Peyer's patch (tissue), 4 donors: ENCODE measurements at places on chromosomes 11 and 22.
A peak's percentile ranks its signal among the peaks of the same experiment; 100 is the strongest.

- no peaks in the 10 kb centered on the region for H3K4me1 ChIP-seq
- H3K36me3 ChIP-seq = no peaks in the 10 kb centered on the region
- no peak overlapping the region for H3K27ac ChIP-seq
- no peaks in the 10 kb centered on the region for H3K27me3 ChIP-seq
- DNase-seq = no peak
Observed at GRCh38 chr22:39381930-39382329, 17.6 kb upstream of the TAB1 start.

- H3K27me3 ChIP-seq = no peaks in the 10 kb centered on the region
- no peak for DNase-seq
- H3K36me3 ChIP-seq = no peaks in the 10 kb centered on the region
- no peaks in the 10 kb centered on the region for H3K4me1 ChIP-seq
- no peak overlapping the region for H3K4me3 ChIP-seq
Observed at GRCh38 chr11:103737747-103738146, 298.7 kb upstream of the DDI1 start.

GRCh38 chr11:62295504-62295903, 3.4 kb downstream of the SCGB1D4 start:
- no peaks in the 10 kb centered on the region for H3K4me1 ChIP-seq
- H3K27me3 ChIP-seq = no peaks in the 10 kb centered on the region
- no peak overlapping the region for H3K27ac ChIP-seq
- H3K36me3 ChIP-seq = no peaks in the 10 kb centered on the region
- H3K4me3 ChIP-seq = no peak overlapping the region

DNA sequence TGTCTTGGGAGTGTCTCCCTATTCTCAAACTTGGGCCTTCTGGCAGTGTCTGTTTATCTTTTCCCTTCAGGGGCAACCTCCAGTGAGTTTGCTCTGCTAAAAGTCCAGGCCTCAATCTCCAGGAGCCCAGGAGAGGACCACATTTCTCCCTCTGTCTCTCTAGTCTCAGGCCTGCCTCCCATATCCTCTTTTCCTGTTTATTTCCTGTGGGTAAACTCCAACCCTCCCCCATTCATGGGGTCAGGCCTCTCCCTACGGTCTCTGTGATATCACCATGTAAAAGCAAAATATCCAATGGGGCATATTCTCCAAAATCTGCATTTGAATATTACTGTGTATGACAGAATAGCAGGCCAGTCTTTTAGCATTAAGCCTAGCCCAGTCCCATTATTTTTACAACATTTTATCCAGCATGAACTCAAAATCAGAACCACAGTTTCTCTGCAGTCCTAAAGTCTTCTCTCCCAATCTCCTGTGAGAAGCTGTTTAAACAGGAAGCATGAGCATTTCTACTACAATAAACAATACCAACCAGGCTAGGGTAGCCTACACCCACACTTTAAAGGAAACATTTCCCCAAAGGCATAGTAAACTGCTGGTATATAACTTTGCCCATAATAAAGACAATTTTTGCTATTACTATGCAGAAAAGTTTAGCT, 18.0 kb upstream of the TMEM135 start:
- H3K27me3 ChIP-seq = no peaks in the 10 kb centered on the region
- no peaks in the 10 kb centered on the region for H3K4me1 ChIP-seq
- H3K36me3 ChIP-seq = no peaks in the 10 kb centered on the region
- no peak overlapping the region for H3K27ac ChIP-seq
- no peak for DNase-seq

GRCh38 chr11:29306527-29306926, 710.3 kb downstream of the KCNA4 start:
- no peaks in the 10 kb centered on the region for H3K27me3 ChIP-seq
- H3K4me1 ChIP-seq = no peaks in the 10 kb centered on the region
- no peak for DNase-seq
- no peak overlapping the region for H3K4me3 ChIP-seq
- H3K27ac ChIP-seq = no peak overlapping the region

DNA sequence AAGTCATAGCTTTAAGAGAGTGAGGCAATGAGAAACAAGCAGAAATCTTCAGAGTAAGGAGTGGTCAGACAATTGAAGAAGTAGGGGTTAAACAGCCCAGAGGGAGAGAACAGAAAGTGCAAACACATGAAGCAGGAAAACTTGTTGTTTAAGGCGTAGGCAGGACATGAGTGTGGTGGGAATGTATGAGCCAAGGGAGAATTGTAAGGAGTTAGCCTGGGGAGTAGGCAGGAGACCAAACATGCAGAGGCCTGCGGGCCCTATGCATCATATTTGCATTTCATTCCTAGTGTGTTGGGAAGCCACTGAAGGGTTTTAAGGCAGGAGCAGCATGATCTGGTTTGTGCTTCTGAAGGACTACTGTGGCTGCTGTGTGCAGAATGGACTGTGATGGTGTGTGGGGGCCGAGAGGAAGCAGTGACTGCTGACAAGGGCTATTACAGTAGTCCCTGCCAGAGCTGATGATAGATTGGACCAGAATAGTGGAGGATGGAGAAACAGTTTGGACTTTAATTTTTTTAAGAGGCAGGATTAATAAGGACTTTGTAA, 179.9 kb upstream of the C11orf87 start:
- H3K27me3 ChIP-seq = no peaks in the 10 kb centered on the region
- H3K4me1 ChIP-seq = no peaks in the 10 kb centered on the region
- no peak overlapping the region for H3K4me3 ChIP-seq
- DNase-seq = no peak
- no peaks in the 10 kb centered on the region for H3K36me3 ChIP-seq
- H3K27ac ChIP-seq = no peak overlapping the region

DNA sequence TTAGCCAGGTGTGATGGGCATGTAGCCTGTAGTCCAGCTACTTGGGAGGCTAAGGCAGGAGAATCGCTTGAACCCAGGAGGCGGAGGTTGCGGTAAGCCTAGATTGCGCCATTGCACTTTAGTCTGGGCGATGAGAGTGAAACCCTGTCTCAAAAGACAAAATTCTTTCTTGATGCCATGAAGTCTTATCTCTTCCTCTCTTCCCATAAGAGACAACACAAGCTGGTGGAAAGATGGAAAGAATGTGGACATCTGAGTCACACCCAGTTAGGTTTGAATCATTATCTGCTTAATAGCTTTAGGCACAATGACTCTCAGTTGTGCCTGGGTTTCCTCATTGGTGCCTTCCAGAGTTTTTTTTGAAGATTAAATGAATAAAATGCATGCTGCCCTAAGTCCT, 35.3 kb downstream of the KREMEN1 start:
- no peak overlapping the region for H3K27ac ChIP-seq
- H3K36me3 ChIP-seq = no peaks in the 10 kb centered on the region
- H3K4me1 ChIP-seq = no peaks in the 10 kb centered on the region
- DNase-seq = no peak
- H3K4me3 ChIP-seq = no peak overlapping the region

DNA sequence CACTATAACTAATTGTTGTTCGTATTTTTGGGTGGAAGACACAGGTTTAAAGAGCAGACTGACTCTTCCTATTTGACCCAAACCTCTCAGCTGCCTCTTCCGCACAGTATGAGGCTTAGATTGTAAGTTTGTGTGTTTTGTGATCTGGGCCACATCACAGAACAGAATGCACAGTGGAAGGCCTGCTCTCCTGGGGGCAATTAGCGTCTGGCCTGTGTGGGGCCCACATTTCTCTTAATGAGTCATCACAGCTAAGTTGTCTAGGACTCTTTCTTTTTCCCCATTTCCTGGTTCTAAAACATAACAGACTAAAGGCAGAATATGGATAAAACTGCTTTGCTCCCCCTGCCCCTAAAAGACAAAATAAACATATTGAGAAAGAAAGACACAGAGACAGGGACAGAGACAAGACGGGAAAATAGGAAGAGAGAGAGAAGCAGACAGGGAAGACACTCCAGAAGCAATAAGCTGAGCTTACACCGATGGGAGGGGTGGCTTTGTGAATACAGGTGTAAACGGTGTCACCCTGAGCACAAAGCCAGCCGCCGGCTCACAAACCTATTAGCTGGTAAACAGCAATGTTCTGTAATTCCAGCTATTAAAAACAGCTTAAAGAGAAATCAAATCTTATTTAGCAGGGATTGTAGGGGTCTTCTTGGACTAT, 127.4 kb upstream of the OPCML start:
- no peak overlapping the region for H3K4me3 ChIP-seq
- H3K4me1 ChIP-seq = no peaks in the 10 kb centered on the region
- DNase-seq = no peak
- no peak overlapping the region for H3K27ac ChIP-seq
- H3K27me3 ChIP-seq = no peaks in the 10 kb centered on the region

DNA sequence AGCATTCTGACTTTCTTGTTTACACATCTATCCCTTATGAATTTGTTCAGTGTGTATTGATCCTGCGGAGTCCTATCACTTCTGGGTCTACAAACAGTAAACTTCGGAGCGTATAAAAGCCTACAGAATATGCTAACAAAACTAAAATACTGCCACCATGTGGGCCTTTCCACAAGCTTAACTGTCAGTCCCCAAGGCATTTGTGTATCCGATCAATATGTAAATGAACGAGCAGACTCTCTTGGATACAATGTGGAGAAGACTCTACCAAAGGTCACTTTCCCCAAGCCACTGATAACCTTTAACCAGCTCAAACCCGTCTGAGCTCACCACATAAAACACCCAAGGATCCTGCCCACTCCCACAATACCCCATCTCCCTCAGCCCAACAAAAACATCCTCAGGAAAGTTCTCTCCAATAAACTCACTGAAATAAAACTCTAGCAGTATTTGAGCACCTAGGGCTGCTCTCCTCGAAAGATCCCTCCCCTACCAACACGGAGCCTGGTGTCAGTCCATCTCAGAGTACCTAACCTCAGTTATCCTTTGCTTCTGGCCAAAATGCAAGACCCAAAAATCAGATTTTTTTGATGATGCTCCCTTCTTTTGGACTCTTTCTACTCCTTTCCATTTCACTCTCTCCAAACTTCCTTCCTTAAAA, 17.8 kb downstream of the ADA2 start:
- H3K27me3 ChIP-seq = no peaks in the 10 kb centered on the region
- H3K4me1 ChIP-seq = no peaks in the 10 kb centered on the region
- no peak for DNase-seq
- H3K27ac ChIP-seq = no peak overlapping the region

DNA sequence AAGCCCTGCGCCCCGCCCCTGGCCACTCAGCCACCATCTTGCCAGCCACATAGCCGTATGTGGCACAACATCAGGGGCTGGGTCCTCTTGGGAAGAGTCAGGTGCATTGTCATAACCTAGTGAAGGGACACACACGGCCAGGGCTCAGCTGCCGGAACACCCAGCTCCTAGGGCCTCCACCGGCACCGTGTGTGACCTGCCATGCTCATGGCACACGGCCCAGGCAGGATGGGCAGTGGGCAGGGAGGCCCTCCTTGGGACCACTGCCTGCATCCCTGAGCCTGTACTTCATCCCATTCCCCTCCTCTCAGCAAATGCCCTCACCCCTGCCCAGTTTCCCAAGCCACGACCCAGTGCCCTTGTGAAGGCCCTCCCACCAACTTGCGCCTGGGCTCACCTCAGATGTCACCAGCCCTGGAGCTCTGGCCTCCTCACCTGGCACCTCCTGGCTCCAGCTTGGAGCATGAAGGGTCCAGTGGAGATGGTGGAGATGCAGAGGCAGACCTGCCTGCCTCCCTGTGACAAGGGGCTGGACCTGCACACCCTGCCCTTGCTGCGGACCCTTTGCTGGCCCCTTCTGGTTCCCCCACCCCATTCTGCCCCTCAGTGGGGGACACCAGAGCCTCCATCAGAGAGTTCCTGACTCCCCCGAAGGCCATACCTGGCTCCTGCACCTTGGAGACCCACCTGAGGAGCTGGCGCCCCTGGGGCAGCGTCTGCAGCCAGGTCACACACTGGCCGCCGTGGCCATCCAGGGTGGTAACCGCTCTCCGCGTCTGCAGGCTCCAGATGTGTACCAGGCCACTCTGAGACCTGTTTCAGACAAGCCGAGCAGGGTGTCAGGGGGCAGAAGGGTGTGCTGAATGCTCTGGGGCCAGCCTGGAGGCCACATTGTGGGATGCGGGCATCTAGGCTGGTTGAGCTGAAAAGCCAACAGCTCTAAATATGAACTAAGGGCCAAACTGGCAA, 34.5 kb downstream of the GNB1L start:
- H3K4me3 ChIP-seq = no peak overlapping the region
- H3K27me3 ChIP-seq = no peaks in the 10 kb centered on the region
- no peaks in the 10 kb centered on the region for H3K4me1 ChIP-seq
- H3K36me3 ChIP-seq = no peaks in the 10 kb centered on the region
- no peak for DNase-seq

DNA sequence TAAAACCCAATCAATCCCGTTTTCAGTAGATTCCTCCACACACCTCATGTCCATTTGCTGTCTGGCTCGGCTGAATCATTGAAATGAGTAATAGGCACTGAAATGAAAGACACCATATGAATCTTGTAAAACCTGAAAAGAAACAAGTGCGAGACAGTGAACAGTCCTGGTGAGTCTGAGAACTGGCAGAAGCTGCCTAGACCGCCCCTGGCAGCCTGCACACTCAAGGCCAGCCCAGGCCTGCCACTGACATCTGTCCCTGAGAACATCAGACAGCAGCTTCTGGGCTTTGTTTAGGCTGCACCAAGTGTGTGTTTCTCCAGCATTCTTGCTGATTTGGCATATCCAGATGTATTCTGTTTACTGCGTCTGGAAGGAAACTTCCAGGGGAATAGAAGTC, 44.8 kb downstream of the ENDOD1 start:
- H3K4me1 ChIP-seq = no peaks in the 10 kb centered on the region
- H3K4me3 ChIP-seq = no peak overlapping the region
- no peak for DNase-seq
- H3K27ac ChIP-seq = no peak overlapping the region
- no peaks in the 10 kb centered on the region for H3K36me3 ChIP-seq

DNA sequence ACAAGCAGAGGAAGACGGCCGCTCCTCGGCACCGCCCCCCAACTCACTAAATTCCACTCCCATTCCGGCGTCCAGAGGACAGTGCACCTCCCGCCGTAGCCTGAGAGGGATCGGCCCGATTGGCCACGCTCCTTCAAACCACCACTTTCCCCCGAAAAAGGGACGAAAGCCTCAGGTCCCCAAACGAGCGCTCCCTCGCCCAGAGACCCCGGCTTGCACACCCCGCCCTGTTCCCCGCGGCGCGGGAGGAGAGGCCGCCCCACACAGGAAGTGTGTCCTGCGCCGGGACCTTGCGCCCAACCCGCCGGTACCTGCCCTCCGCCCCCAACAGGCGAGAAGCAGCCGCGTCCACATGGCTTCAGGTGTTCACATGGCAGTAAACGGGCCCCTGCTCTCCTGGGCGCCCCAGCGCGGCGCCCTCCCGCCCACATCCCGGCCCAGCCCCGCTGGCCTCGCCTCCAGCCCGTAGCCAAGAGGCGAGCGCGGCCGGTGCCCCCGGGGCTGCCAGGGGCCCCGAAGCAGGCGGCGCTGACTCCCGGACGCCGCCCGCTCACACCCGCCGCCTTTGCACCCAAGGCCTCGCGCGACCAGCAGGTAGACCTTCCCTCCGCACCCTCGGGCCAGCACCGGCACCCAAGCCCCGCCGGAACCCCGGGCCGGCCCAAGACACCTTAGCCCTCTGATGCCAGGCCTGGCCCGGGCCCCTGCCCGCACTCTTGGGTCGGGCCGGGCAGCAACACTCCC, 849 bp downstream of the TCF20 start:
- H3K4me3 ChIP-seq = peak overlapping the region; percentile 82
- H3K27me3 ChIP-seq = no peaks in the 10 kb centered on the region
